ENCODE measurements at places on chromosomes 11 and 22.

- DNase-seq: no peak
Measured at GRCh38 chr11:83540728-83541127, 254.6 kb upstream of the CCDC90B start.

GRCh38 chr11:95149651-95150364, 60.2 kb downstream of the ENDOD1 start:
- no peak for DNase-seq

DNA sequence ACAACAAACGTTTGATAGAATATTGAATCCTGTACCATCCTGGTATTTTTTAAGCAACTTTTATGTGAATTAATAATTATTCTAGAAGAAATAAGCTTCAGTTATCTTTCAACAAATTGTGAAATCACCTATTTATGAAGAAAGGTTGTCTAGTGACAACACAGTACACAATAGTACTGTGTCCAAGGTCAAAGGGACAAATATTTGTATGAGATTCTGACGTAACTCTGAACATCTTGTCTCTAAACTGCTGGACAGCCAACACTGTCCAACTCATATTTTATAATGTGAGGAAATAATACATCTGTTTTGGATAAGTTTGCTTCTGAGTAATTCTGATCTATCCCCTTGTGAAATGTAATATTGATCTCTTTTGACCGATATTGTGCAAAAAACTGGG, 18.9 kb downstream of the CASP5 start:
- peak; percentile 27 for DNase-seq

DNA sequence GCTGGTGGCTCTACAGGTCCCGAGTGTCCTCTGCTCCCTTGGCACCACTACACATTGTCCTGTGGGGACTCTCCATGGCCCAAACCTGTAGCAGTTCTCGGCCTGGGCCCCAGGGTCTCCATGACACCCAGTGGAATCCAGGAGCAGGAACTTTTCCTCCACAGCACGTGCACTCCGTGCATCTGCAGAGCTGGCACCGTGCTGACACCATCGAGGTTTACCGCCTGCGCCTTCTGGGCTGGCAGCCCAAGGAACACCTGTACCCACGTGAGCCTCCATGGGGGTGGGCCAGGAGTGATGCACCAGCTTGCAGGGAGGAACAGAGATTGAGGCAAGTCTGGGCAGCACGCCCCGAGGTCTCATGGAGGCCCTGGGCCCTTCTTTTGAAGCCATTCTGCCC, 25.2 kb downstream of the TSPAN32 start:
- no peak for DNase-seq

GRCh38 chr11:110891411-110891810, 179.2 kb upstream of the ARHGAP20 start:
- peak; percentile 80 for DNase-seq

DNA sequence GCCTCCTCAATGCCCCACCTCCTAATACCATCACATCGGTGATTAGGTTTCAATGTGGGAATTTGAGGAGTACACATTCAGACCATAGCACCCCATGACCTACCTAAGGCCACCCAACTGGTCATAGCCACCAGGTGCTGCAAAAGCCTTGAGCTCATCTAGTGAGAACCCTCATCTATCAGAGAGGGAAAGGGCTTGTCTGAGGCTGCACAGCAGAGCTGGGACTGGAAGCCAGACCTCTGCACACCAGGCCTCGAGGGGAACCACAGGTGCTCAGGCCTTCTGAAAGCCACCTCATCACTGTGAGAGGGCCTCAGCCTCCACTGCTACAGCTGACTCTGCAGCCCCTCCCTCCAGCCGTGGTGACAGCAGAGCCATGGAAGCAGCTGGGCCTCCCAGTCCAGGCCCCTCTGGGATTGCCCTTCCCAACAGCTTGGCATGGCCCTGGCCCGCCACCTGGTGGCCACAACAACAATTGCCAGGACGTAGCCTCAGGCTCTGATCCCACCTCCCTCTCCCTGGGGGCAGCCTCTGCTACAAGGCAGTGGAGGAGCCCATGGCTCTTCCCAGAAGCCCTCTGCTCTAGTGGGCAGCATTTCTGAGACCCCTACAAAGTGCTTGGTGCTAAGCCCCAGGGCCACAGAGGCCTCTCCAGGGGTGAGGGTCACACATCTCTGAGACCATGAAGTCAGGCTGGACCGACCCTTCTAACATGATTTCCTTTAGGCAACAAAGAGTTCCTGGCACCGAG, 41.0 kb upstream of the PRDM11 start:
- peak; percentile 47 for DNase-seq

- DNase-seq: no peak
Measured at GRCh38 chr11:107473792-107474191, 16.2 kb upstream of the CWF19L2 start.

DNA sequence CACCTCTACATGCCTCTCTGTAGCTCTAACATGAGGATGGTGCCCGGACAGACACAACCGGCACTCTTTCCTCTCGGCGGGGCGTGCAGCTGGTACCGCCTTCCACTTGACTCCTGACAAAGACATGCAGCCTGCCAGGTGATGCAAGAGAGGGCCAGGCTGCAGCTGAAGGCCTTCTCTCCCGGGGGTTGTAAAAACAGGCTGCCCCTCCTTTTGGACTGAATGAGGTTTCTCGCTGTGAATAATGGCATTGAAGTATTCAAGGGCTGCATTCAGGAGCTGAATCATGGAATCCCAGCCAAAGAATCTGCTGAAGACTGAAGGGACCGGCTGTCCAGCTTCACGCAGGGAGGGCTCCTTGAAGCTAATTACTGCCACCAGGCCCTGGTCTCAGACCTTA, 110.9 kb downstream of the GALNT18 start:
- no peak for DNase-seq

GRCh38 chr22:34096770-34097169, 176.5 kb upstream of the LARGE1 start:
- no peak for DNase-seq

DNA sequence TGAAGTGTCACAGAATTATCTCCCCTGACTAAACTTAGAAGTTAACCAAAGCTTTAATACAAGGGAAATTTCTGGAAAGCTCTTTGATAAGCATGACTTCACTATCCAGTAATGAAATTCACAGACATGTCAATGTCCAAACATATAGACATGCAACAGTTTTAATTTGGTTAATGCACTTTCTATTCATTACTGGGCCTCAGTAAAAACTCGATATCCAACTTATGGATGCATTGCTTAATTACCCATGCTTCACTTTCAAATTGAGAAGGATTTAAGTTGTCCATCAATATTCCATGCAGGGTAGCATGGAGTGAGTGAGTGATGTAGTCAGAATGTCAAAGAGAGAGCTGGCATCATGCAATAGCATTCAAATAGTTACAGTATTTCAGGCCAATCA, 197.5 kb downstream of the CADM1 start:
- DNase-seq: no peak

DNA sequence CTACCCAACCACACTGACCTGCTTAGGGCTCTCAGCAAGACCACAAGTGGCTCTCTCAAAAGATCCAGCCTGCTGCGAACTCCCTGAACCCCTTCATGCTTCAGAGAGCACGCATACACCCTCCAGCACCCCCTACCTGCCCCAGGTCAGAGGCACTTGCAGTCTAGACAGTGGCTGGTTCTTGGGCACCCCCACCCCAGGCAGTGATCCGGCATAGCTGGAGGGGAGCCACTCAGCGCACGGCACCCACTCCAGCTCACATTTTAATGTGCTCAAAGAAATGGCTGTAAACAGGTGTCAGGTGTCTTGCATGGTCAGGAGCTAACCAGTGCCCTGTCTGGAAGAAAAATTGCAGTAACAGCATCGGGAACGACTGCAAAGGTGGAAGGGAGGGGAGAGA, 140.8 kb downstream of the PKNOX2 start:
- no peak for DNase-seq

Measured in foreskin fibroblast (primary cell).